Activated T-cell treated with anti-CD3 and anti-CD28 coated beads, Interleukin-2, amount 50 U/mL, for 72 hours (primary cell): ENCODE measurements at places on chromosomes 1 and 21.

- no peak overlapping the region for H3K4me3 ChIP-seq
- no peaks in the 10 kb centered on the region for H3K36me3 ChIP-seq
- H3K27me3 ChIP-seq = no peaks in the 10 kb centered on the region
- H3K4me1 ChIP-seq = no peaks in the 10 kb centered on the region
- DNase-seq = no peak
These were observed 131.4 kb downstream of the ST6GALNAC5 start for GRCh38 chr1:76998582-76999223.

DNA sequence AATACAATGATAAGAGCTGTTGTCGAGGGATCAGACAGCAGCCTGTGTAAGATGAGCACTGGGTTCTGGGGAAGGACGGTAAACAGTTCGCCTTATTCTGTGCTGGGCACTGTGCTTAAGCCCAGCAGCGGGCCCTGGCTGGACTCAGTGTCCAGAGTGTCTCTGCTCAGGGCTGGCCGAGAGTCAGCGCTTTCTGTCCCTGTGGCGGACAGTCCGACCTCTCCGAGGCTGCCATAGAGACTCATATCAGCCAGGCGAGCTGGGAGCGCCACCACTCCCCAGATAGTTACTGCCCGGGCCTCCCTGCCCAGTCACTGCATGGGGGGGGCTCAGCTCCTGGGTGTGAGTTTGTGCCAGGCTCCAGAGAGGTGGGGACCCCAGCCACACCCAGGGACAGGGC, 14.7 kb upstream of the NPHP4 start:
- H3K4me1 ChIP-seq = peaks cover 20% of the 10 kb centered on the region
- DNase-seq = no peak
- H3K36me3 ChIP-seq = no peaks in the 10 kb centered on the region
- H3K4me3 ChIP-seq = no peak overlapping the region

DNA sequence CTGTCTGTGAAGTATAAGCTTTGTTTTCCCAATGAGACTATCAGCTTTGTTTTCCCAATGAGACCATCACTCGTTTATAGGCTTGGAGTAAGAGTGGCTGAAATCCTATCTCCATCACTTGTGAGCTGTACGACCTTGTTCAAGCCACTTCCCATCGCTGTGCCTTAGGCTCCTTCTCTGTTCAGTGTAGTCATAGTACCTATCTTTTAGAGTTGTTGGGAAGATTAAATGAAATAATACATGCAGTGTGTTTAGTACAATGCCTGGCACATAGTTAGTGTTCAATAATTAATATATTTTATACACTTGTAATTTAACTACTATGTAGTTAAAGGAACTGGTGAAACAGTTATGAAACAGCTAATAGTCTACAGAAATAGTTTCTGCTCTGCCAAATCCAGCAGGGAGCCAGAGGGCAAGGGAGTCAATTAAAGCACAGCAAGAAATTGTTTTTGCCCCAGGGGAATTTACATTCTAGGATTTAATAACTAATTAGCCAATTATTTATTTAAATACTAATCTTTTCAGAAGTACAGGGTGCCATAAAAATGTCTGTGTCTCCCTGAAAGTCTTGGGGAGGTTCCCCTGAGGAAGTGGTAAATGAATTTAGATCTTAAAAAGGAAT, 139.3 kb upstream of the HMCN1 start:
- no peak overlapping the region for H3K27ac ChIP-seq
- H3K27me3 ChIP-seq = no peaks in the 10 kb centered on the region
- H3K4me3 ChIP-seq = no peak overlapping the region

GRCh38 chr1:115337276-115337632, 795 bp downstream of the NGF start:
- peak overlapping the region; percentile 62 for H3K4me3 ChIP-seq
- H3K27me3 ChIP-seq = peaks cover 72% of the 10 kb centered on the region
- H3K27ac ChIP-seq = no peak overlapping the region
- DNase-seq = no peak

DNA sequence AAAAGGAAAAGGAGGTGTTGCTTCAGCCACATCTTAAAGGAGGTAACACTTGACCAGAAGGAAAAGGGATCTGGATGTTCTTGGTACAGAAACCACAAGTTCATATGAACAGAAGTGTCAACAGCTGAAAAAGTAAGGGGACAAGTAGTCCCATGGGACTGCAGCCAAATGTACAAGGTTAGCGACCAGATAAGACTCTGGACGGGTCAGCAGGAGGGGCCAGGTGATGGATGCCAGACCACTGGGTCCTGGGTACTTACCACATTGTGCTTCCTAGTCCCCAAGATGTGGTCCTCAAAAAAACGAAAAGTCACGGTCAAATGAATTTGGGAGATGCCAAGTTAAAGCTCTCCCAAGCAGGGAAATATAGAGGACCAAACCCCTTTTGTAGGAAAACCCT, 16.6 kb upstream of the BMP8A start:
- H3K27me3 ChIP-seq = no peaks in the 10 kb centered on the region
- H3K27ac ChIP-seq = peak overlapping the region; percentile 47
- no peak overlapping the region for H3K4me3 ChIP-seq
- DNase-seq = no peak
- H3K4me1 ChIP-seq = no peaks in the 10 kb centered on the region
- peaks cover 7% of the 10 kb centered on the region for H3K36me3 ChIP-seq

- H3K27me3 ChIP-seq = peaks cover 6% of the 10 kb centered on the region
- DNase-seq = no peak
- no peak overlapping the region for H3K4me3 ChIP-seq
- H3K27ac ChIP-seq = no peak overlapping the region
These were observed 119.1 kb upstream of the ADAR start for GRCh38 chr1:154726896-154727753.

GRCh38 chr1:78333502-78333901, 157.3 kb upstream of the PTGFR start:
- H3K4me3 ChIP-seq = no peak overlapping the region
- peaks cover 8% of the 10 kb centered on the region for H3K27me3 ChIP-seq
- DNase-seq = no peak
- H3K36me3 ChIP-seq = no peaks in the 10 kb centered on the region
- no peak overlapping the region for H3K27ac ChIP-seq

DNA sequence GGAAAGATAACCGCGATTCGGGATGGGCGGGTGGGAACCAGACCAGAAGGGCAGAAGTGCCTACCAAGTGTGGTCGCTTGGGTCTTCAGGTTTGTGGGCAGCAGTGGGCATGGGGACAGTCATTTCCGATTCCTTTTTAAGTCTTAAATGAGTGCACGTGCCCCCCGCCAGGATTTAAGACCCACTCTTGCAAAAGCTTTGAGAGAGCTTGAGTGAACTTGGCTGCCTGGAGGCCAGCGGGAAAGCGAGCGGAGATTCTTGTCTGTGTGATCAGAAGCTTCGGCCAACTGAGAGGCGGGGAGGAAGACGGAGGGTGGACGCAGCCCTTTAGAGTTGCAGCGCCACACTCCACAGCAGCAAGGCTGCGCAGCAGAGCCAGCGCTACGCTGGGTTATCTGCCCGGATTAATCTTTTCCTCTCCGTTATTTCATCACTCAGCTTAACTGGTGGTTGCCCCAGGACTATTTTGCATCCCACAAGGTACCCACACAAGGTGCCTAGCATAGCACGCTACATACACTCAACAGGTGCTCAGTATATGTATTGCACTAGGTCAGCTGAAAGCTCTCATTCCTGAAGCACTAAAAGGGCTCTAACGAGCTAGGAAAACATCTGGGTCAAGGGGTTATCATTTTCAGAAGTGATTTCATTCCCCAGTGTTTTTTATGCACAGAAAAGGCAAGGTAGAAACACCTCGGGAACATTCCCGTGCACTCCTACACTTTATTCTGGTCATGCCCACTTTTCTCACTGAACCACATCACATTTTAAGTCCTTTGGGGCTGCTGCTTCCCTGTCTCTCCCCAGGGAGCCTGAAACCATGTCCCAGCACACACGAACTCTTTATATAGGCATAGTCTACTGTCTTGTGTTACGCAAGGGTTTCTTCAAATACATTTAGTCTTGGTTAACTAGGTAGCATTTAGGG, 1.5 kb upstream of the BATF3 start:
- H3K4me3 ChIP-seq = peak overlapping the region; percentile 89
- peaks cover 7% of the 10 kb centered on the region for H3K27me3 ChIP-seq
- peaks cover 14% of the 10 kb centered on the region for H3K36me3 ChIP-seq
- peak overlapping the region; percentile 78 for H3K27ac ChIP-seq

GRCh38 chr21:36097427-36098181, 27.8 kb downstream of the CBR1 start:
- H3K4me3 ChIP-seq = no peak overlapping the region
- H3K36me3 ChIP-seq = peaks cover 12% of the 10 kb centered on the region
- H3K4me1 ChIP-seq = no peaks in the 10 kb centered on the region
- H3K27me3 ChIP-seq = peaks cover 10% of the 10 kb centered on the region

DNA sequence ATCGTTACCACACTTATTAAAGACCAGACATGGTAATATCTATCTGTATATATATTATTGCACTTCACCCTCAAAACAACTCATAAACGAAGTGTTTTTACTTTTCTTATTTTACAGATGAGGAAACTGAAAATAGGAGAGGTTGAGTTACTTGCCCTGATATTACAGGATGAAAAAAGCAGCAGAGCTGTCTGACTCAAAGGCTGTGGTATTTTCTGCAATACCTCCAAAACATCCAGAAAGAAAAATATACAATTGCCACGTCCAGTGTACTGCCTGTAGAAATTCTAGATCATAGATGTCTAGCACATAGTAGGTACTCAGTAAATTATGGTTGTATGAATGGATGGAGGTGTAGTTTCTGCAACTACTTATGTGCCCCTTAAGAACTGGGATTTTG, 5.2 kb upstream of the TARBP1 start:
- no peak for DNase-seq
- no peak overlapping the region for H3K27ac ChIP-seq
- H3K4me1 ChIP-seq = peaks cover 47% of the 10 kb centered on the region
- H3K4me3 ChIP-seq = no peak overlapping the region

DNA sequence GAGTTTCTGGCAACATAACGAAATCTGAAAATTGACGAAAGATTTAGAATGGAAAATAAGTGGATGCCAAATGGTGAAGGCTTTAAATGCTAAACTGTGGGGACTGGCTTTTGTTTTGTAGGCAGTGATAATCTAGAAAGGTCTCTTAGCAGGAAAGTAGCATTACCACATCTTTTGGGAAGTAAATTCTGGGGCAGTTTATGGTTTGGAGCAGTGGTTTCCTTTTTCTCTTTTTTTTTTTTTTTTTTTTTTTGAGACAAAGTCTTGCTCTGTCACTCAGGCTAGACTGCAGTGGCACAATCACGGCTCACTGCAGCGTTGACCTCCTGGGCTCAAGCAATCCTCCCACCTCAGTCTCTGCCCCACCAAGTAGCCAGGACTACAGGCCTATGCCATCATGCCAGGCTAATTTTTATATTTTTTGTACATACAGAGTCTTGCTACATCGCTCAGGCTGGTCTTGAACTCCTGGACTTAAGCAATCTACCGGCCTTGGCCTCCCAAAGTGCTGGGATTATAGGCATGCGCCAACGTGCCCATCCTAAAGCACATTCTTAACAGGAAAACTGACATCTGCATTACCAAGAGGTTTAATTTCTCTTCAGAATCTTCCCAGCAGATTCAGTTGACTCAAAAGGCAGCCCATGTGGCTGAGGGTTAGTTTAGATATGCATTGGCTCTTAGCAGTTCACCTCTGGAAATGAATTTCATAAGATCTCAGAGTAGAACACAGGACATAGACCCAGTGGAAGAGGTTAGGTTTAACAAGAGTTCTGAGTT, 32.9 kb downstream of the C21orf91 start:
- peak overlapping the region; percentile 86 for H3K27ac ChIP-seq
- peak overlapping the region; percentile 37 for H3K4me3 ChIP-seq
- peaks cover 98% of the 10 kb centered on the region for H3K4me1 ChIP-seq
- DNase-seq = no peak
- peaks cover 22% of the 10 kb centered on the region for H3K36me3 ChIP-seq

- no peak overlapping the region for H3K4me3 ChIP-seq
- no peak for DNase-seq
- peaks cover 6% of the 10 kb centered on the region for H3K4me1 ChIP-seq
- H3K27ac ChIP-seq = no peak overlapping the region
- no peaks in the 10 kb centered on the region for H3K36me3 ChIP-seq
These were observed 91.0 kb upstream of the PLPPR4 start for GRCh38 chr1:99173282-99173681.

DNA sequence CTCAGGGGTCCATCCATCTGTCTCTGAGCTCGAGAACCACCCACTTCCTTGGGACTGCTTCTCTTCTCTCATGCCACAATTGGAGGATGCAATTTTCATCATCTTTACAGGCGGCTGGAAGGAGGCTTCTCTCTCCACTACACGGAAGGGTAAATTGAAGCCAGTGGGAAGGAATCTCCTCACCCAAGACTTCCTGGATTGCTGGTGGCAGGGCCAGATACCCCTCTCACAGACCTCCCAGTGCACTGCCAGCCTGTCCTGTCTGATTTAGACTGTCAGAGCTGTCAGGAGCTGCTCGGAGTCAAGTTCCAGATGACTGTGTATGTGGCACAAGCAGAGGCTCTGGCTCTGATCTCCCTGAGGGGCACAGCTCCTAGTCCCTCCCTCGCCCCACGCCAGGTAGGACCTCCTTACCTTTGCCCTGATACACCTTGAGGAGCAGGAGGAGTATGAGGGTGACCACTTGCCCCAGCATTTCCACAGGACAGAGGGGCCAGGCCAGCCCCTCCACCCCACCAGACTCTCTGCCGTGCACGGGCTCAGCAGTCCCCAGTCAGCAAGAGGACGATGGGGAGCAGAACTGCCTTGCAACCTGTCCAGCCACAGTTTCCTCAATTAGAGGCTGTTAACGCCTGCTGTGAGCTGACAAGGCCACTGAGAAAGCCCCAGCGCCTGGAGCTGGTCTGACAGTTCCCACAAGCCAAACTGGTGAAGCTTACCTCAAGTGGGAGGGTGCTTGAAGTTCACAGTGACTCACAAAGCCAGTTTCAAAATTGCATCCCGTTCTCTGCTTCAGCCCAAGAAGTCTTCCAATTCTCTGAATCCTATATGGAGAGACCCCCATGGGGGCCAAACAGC, at the start of gene CD244:
Gene CD244 (minus strand): TSS at position 685 of the 858 bp plus-strand sequence. CDS start 210 bp downstream, at position 475.
- peak within 1 kb of the TSS; percentile 39 for H3K4me3 ChIP-seq
- H3K4me1 ChIP-seq = peaks cover 33% of the 10 kb centered on the region
- no peaks in the 10 kb centered on the region for H3K36me3 ChIP-seq
- H3K27ac ChIP-seq = no peak within 1 kb of the TSS
- peak; percentile 66 for DNase-seq
- peaks cover 6% of the 10 kb centered on the region for H3K27me3 ChIP-seq

- H3K36me3 ChIP-seq = no peaks in the 10 kb centered on the region
- peak overlapping the region; percentile 95 for H3K27ac ChIP-seq
- H3K4me1 ChIP-seq = peaks cover 19% of the 10 kb centered on the region
- DNase-seq = no peak
- H3K27me3 ChIP-seq = no peaks in the 10 kb centered on the region
These were observed 46.0 kb downstream of the RPL5 start for GRCh38 chr1:92877792-92878191.

GRCh38 chr1:181191494-181192040, 103.1 kb downstream of the IER5 start:
- H3K27me3 ChIP-seq = peaks cover 6% of the 10 kb centered on the region
- no peak overlapping the region for H3K4me3 ChIP-seq
- no peak overlapping the region for H3K27ac ChIP-seq
- H3K4me1 ChIP-seq = peaks cover 5% of the 10 kb centered on the region

GRCh38 chr21:35303085-35303484, 254.0 kb upstream of the RUNX1 start:
- H3K4me1 ChIP-seq = no peaks in the 10 kb centered on the region
- no peak for DNase-seq
- no peak overlapping the region for H3K4me3 ChIP-seq
- peaks cover 7% of the 10 kb centered on the region for H3K36me3 ChIP-seq
- H3K27ac ChIP-seq = no peak overlapping the region

GRCh38 chr21:26441149-26441548, 131.9 kb downstream of the CYYR1 start:
- no peak overlapping the region for H3K4me3 ChIP-seq
- H3K27ac ChIP-seq = no peak overlapping the region
- DNase-seq = no peak
